ENCODE measurements at places on chromosomes 3 and 15. TPM values are rescaled to one million over a fixed set of nuclear protein-coding genes. Genes with fewer than 3 reads are reported as not detected.
A peak's percentile ranks its signal among the peaks of the same experiment; 100 is the strongest.

DNA sequence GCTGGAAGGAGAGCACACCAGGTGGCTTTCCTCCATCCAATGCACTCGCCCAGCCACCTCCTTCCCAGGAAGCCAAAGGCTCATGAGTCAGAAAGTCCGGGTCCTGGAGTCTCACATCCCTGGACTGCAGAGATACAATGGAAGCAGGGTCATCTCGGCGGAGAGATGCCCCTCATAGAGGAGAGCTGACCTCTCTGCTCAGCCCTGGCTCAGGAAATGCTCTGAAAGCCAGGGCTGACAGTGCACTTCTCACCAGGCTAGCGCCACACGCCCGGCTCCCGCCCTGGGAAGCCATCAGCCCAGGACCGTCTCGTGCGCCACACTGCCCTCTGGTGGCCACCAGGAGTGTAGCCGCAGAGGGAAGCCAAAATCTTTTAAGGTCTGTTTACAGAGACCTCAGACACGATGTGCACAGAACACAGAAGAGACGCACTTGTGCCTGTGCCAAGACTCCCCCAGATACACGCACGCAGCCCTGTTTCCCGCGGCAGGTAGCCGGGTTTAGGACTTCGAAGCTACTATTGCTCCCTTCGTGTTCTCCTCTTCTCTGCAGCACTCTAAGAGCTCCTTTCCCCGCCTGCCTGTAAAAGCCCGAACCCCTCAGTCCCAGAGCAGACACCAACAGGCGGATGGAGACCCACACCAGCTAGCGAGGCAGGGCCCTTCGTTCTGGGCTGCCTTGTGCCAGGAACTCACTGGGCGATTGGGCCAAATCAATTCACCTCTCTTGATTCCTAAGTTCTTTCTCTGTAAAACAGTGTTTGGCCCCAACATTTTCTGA, 9.7 kb downstream of the NTRK3 start:
- DNase-seq: peak; percentile 82

Gene VGLL3
- 69.8 TPM for total RNA-seq

Gene CPLX3
- total RNA-seq: not detected

GRCh38 chr15:83057696-83058376, 9.2 kb downstream of the BTBD1 start:
- no peak for DNase-seq

DNA sequence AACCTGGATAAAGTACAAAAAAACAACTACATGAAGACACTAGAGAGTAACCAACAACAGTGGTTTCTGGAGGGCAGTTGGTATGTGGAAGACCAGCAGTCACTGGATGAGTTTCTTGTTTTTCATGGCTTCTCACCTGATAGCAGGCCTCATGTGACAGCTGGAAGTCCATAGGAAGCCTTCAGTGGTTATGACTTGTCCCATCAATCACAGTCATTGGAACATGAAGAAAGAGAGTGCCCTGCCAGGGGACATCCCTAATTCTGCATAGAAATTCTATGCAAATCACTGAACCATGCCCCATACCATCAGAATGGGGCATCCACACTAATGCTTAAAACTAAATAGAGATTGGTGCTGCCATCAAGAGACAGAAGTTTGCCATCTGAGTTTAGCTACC, 81.6 kb downstream of the AKAP13 start:
- peak; percentile 28 for DNase-seq

DNA sequence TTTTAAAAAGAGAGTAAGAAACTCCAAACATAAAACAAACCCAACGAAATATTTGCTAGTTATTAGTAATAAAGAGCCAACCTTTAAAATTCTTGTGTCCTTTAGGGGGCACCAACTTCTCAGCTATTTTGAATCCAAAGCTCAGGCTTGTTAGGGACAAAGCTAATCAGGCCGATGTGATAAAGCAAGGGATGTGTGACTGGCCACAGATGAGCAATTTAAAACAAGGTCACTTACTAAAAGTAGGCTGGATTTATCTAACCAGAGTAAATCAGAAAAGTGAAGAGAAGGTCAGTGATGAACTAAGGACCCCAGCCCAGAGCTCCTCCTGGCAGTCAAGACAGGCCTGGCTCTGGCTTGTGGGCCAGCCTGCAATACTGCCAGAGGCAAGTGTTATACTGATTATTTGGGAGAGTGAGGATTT, 108.5 kb downstream of the CYP19A1 start:
- peak; percentile 57 for DNase-seq

DNA sequence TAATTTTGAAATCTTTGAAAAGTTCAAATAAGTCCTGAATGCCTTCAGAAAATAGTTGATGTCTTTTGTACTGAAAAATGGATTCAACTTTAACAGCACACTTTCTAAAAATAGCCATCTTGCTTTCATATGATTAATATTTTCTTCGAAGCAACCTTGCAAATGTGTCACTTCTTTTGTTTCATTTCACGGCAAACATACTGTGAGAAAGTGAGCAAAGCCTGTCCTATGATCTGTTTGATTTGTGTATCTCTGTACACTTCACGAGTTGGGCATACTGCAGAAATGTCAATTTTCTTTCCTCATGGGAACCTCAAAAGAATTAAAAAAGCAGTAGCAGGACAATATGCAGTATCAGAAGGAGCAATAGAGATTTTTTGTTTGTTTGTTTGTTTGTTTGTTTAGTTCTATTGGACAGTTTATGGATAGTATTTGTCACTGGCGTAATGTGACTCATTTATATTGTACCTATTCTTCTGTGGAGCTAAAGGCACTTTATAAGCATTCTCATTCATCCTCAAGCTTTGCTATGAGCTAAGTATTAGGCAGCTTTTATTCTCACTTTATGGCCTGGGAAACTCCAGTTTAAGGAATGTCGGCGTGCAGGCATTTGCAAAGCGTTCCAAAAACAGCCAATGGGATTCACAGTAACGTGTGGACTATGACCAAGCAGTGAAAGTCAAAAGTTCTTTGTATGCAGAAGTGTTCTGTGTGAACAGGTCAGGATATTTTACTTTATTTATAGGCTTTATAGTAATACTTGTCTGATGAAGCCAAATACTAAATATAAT, 572.0 kb downstream of the NAALADL2 start:
- DNase-seq: no peak

DNA sequence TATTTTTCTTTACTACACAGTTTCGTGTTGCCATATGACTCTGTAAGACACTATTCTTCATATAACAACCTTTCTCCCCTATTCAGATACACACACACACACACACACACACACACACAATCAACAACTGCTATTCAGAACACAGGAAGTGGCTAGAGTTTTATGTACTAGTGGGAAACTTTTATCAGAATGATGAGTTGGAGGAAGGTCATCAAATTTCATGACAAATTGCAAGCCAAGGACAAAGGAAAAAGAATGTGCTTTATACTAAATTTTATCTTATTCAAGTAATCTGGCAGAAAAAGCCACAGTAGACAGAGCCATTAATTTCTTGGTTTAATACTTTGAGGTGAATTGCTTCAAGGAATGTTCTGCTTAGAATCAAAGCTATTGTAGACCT, 899.8 kb downstream of the ROBO2 start:
- DNase-seq: no peak

Measured in myocyte (in vitro differentiated cells).